ENCODE measurements at places on chromosomes 2 and 18. TPM values are rescaled to one million over a fixed set of nuclear protein-coding genes. Genes with fewer than 3 reads are reported as not detected.

The CPLX4 gene
- total RNA-seq, result not detected

The ASTL gene
- total RNA-seq, result 0.09 TPM

The ATP8B1 gene
- 5.2 TPM for total RNA-seq

The CRYGC gene
- not detected for total RNA-seq

- no peak for DNase-seq
Measured at GRCh38 chr2:148745151-148745851, 100.8 kb downstream of the EPC2 start.

GRCh38 chr2:237714690-237715458, 83.7 kb upstream of the RBM44 start:
- peak; percentile 94 for DNase-seq

DNA sequence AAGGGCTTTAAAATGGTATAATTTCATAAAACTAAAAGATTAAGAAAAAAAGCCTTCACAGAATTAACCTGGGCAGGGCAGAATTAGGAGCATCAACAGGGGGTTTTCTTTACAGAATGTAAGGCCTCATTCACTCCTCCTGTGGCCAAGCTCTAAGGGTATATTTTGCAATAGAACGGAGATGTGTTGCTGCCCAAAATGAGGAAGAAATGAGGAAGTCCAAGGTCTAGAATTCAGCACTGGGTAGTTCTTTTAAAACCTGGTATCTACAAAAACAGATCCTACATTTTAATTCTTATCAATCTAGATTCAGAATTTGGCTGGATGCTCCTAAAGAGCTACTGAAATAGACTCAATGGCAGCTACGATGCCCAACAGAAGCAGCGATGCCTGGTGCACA, 101.8 kb downstream of the AKAIN1 start:
- no peak for DNase-seq

- DNase-seq, result no peak
Measured at GRCh38 chr2:220194630-220195584, 567.5 kb downstream of the SLC4A3 start.

- no peak for DNase-seq
Measured at GRCh38 chr2:39194686-39195085, 49.1 kb downstream of the CDKL4 start.

DNA sequence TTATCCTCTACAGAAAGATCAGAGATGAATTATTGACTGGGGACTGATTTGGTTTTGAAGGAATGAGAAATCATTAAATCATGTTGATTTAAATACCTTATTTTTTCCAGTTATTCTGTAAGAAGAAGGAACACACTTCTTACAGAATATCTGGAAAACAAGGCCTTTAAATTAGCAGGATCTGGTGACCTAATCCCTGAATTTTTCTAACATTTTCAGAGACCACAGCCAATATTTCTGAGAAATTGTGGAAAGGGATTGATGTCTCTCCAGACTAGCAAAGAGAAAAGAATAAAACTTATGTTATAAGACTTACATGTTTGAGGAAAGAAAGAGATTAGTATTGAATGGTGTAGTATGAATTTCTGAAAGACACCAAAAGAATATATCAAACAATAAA, 104.0 kb downstream of the KCNE4 start:
- DNase-seq, result peak; percentile 78

DNA sequence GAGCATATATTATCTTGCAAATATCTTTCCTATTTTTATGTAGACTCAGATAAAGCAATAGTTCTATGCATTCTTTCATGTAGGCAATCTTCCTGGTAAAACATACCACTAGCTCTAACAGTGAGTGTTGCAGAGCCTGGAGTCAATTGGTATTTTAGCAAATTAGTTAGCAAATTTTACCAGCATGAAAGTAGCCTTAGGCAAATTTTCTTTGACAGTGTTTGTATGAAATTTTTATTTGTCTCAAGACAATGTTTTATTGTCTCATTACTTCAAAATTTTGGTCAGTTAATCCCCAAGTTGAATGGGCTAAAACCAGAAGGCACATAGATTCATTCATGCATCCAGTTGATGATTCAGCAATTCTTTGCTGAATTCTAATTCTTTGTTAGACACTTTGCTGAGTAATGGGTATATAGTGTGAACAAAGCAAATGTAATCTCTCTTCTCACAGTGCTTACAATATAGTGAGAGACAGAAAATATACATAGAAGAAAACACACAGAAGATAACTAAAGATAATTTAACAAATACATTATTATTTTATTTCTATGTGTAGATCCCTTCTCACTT, 27.1 kb downstream of the SLC38A11 start:
- no peak for DNase-seq

DNA sequence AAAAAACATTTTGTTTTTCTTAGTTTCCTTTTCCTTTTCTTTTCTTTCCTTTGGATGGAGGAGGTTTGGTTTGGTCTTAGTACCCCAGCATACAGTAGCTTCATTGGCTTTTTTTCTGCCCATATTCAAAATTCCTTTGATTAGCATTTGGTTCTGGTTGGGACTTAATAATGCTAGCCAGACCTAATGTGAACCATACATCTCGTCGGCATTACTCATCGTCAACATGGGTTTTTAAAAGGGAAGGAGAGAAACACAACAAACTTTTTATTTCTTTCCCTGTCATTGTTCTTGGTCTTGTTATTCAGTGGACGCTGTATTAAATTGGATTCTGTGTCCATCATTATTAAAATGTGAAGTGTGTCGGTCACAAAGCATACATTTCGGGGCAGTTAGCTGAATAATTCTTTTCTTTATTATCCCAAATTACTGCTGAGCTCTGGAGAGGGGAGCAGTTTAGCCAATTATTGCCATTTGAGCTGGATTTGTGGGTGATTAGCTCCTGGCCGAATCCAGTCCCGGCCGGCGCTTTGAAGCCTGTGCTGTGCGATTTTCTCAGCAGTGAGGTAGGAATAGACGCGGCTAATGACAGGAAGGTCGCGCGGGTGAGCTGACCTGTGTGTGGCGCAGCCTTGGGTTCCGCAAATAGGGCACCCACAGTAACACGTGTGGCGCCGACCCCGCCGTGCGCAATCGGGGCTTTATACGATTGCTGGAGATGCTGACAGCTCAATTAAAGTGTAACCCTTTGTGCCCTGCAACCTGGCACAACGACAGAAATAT, 303.3 kb downstream of the GBX2 start:
- DNase-seq, result no peak
